HT-29 (cell line): ENCODE measurements at places on chromosomes 12 and 14.

DNA sequence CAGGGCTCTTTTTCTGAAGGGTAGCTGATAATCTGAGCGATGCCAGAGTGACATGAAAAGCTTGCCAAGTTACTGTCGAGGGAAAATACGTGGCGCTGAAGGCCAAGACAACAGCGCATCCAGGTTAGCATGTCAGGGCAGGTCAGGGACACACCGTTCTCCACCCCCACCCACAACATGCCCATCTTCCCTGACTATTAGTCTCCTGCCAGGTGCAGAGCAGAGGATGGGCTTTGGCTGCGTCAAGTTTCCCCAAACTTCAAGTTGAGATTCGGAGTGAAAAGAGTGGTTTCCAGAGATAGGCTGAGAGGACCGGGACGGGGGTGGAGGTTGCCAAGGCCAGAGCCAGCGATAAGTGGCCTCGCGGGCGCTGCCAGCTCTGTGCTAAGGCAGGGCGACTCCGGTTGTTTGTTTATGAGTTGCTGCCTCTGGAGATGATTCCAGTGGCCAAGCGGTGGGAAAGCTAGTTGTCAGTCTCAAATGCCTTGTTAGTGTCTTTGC lies 1.7 kb downstream of the TRHDE start:
- DNase-seq: no peak

GRCh38 chr14:44662250-44662891 lies 155.3 kb upstream of the FSCB start:
- DNase-seq: no peak

DNA sequence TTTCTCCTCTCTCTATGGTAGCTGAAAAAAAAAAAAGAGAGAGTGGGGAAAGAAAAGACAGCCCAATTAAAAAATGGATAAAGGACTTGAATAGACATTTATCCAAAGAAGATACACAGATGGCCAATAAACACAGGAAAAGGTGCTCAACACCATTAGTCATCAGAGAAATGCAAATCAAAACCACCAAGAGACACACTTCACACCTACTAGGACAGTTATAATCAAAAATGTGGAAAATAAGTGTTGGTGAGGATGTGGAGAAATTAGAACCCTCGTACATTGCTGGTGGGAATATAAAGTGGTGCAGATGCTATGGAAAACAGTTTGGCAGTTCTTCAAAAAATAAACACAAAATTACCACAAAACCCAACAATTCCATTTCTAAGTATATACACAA lies 172.4 kb upstream of the GRIN2B start:
- DNase-seq: no peak

- DNase-seq: peak; percentile 7
Measured at GRCh38 chr14:21098076-21098891, at the start of gene ZNF219. TSS of gene ZNF219 (minus strand) at chr14:21098655. CDS start at chr14:21093591, 5,064 bp downstream.

- DNase-seq: no peak
Measured at GRCh38 chr14:100714258-100714892, 12.3 kb upstream of the DLK1 start.

GRCh38 chr12:85829391-85829790 lies 6.8 kb downstream of the RASSF9 start:
- no peak for DNase-seq

DNA sequence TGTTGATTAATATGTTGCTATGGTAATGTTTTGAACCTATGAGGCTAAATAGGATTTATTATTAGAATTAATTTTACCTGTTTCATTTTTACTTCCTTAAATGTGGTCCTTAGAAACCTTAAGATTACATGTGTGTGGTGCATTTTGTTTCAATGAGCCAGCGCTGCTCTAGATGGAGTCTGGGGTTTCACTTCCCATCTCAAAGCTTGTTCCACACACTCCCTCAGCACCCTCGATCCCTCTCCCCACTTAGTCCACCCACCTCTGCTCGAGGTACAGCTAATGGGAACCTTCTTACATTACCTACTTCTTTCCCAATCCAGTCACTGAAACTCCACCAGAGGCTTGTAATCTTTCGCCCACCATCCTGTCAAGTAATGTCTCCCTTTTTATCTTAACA lies 205.2 kb downstream of the PAX9 start:
- no peak for DNase-seq

DNA sequence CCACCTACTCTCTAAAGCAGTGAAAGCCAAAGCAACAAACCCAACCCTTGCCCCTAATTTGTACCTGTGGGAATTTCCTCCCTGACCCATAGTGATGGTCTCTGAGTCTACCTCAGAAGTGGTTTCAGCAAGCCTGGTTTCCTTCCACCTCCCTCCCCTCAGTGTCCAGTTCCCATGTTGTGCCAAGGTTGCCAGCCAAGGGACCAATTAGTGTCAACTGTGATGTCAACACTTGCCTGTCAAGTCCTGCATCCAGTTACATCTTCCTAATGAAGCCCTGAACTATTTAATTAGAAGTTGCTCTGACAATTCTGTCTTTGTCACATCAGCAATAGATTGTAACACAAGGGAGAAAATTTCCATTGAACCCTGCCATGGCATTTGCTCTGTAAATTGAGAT lies 194.4 kb upstream of the CCDC196 start:
- no peak for DNase-seq

- no peak for DNase-seq
Measured at GRCh38 chr14:65750906-65751305, 338.4 kb downstream of the FUT8 start.

GRCh38 chr12:6688543-6688998 lies 604 bp downstream of the ZNF384 start:
- peak; percentile 61 for DNase-seq

DNA sequence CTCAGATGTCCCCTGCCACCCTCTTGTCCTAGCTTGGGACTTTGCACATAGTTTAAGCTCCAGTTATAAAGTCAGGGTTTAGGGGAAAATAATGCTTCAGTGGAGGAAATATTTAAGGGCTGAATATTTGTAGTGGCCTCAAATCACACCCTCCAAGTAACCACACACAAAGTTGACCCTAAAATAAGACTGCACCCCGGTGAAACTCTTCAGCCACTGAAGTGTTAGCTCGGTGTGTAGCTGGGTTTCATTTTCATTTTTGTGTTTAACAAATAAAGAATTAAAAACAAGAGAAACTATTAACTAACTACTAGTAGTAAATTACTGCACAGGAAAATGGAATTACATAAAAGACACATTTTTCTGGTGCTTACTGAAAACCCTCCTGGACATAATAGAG lies 14.8 kb upstream of the BCL11B start:
- no peak for DNase-seq

DNA sequence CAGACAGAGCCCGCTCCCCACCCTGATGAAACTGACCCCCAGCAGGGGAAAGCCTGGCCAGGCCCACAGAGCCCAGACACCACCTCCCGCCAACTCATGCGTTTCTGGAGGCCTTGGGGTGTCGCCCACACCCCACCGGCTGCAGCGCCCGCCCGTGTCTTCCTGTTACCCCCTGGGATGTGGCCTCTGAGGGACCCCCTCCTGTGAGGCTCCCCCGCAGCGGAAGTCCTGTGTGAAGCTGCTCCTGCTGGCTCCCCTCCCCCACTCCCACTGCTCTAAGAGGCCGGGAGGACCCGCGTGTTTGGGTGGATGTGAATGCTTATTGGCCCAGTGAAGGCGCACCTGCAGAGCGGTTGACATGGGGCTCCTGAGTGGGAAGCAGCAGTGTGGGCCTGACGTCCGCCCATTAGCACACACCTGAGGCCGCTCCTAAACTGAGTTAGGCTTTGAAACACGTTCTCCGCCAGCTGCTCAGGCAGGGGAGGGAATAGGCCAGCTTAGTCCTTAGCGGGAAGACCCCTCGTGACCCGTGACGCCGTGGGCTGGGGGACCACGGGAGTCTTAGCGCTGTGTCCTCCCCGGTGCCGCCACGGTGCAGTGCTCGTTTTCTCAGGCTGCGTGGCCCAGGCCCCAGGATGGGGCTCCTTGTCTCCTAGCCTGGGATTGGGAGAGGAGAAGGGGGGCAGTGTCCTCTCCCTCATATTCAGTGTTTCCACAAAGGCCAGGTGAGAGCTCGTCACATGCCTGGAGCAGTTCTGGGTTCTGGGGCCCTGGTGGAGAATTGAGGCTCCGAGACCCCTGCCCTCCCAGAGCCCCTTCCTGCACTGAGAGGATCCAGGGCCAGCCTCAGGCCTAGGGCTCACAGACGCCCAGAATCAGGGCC lies 323.4 kb upstream of the SFSWAP start:
- DNase-seq: no peak

GRCh38 chr12:113135178-113136127 lies at the start of gene RASAL1:
TSS of gene RASAL1 (minus strand) at chr12:113135761. CDS start at chr12:113135462, 299 bp downstream.
- DNase-seq: peak; percentile 50

GRCh38 chr14:70013271-70013873 lies 134.2 kb downstream of the SMOC1 start:
- peak; percentile 44 for DNase-seq

DNA sequence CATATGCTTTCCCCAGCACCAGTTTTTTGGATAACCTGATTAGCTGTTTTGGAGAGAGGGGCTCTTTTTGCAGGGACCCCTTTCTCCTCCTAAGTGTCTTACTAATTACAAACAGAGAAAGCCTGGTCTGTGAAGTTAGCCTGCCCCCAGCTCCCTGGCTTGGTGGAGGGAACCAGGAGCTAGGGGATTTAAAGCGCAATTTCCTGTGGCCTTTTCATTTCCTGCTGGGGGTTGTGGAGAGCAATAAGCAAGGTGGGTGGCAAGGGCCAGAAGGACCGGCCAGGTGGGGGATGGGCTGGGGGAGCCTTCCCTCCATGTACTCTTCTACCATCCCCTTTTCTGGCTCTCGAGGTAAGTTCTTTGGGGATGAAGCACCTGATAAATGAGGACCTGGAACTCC lies 4.1 kb upstream of the CISTR start:
- DNase-seq: no peak

DNA sequence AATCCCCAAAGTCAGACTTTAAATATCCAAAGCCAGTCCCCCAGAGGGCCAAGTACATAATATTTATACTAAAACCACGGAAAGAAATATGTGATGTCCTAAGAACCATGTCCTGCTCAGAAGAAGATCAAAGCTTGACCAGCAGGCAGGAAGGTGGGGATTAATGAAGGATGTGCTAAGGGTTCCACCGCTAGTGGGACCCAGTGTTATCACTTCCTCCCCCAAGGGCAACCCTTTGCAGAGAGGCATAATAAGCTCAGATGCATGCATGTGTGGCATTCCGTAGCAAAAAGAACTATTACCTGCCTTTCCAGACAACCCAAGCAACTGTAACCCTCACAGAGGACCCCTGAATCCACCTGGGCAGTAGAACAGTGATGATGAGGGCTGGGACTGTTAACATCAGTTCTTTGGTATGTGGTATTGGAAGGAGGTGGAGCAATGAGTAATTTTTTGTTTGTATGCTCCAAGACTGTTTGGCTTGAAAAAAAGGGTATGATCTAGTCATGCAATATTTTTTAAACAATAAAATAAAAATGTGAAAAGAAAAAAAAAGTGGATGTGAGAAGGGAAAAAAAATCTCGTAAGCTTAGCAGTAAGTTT lies 71.7 kb upstream of the ETV6 start:
- no peak for DNase-seq

DNA sequence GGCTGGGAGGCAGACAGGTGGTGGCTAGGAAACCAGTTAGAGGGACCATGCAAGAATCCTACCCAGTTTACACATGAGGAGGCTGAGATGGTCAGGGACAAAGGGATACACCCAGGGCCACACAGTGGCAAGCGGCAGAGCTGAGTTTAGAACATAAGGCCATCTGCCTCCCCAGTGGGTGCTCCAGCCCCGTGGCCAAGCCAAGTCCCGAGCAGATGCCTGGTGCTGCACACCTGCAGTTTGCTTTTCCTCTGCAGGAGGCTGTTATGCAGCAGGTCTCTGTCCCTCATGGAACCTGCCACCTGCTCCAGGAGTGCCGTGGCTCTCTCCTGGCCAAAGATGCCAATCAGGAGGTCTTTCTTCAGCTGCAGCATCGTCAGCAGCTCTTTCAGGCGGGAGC lies 70.8 kb downstream of the SYNE3 start:
- no peak for DNase-seq

GRCh38 chr12:67091204-67091603 lies 178.0 kb upstream of the CAND1 start:
- no peak for DNase-seq

DNA sequence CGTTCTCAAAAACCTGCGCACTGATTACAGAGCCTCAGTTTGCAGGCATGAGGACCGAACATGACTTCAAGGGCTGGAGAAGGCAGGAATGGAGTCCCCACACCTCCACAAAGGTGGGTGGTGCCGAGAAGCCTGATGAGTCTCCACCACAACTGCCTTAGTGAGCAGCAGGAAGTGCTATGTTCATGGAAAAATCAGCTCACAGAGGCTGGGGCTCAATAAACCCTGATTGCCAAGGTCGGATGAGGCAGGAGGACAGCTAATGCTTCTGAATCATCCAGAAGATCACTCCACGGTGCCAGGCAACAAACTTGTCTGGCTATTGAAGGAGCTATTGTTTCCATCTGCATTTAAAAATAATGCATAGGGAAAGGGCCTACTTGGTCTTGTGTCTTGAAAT lies 31.1 kb downstream of the APPL2 start:
- DNase-seq: no peak

- DNase-seq: no peak
Measured at GRCh38 chr12:59240048-59240447, 319.7 kb upstream of the LRIG3 start.

- DNase-seq: peak; percentile 10
Measured at GRCh38 chr12:24109381-24110039, 160.0 kb upstream of the SOX5 start.

DNA sequence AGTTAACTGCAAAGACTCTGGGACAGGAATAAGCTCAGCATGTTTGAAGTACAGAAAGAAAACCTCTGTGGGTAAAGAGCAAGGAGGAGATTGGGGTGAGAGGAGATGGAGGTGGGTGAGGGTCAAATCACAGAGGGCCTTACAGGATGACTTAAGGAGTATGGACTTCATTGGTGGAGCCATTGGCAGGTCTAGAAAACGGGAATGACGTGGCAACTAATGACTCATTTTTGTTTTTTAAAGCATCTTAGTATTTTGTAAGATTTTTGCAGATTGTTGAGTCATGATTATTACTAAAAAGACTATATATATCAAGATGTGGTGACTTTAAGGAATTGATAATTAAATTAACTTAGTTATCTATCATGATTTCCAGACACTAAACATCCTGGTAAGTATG lies 18.5 kb downstream of the UTP20 start:
- DNase-seq: no peak

DNA sequence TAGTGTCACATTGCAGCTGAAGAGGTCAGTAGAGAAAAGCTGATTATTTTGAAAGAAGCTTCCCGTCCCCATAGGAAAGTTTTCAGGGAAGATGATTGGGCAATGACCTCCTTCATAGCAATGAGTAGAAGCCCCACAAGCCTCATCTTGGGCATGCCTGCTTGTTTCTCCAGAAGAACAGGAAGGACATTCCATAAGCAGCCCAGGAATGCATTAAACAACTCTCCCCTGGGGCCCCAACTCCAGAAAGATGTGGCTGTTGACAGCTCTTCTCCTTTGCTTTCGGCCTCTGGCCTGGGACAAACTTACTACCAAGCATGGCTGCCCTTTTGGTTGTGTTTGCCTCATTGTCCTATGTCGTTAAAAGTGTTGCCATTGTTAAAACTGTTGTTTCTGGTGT lies 5.7 kb upstream of the VDR start:
- DNase-seq: no peak
